ENCODE measurements at places on chromosomes 2 and 18.

GRCh38 chr2:189199797-189200196, 20.2 kb upstream of the COL5A2 start:
- DNase-seq, result no peak

DNA sequence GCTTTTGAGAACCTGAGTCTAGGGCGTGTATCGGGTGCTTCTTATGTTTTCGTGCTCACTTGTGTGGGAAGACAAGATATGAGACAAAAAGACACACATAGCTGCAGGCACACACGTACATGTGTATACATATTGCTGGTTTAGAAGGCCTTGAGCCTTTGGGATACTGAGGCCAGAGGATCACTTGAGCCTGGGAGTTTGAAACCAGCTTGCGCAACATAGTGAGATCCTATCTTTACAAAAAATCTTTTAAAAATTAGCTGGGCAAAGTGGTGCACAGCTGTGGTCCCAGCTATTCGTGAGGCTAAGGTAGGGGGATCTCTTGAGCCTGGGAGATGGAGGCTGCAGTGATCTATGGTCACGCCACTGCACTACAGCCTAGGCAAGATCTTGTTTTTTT, 18.8 kb upstream of the NEDD4L start:
- no peak for DNase-seq

DNA sequence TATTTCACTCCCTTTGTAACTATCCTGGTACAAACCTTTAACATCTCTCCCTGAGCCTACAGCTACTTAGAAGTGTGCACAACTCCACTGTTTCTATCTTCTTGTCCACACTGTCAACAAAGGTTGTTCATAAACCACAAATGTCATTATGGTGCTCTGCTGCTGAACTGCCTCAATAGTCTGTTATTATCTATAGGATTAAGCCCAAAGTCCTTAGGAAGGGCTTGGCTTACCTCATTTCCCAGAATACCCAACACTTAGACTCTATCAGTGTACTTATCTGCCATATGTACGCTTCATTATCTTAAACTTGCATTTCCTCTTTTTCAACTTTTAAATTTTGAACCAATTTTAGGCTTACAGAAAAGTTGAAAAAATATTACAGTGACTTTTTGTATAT, 94.2 kb downstream of the HNMT start:
- no peak for DNase-seq

- no peak for DNase-seq
These were observed 166.2 kb downstream of the TDRD15 start for GRCh38 chr2:21289989-21290388.

- DNase-seq, result no peak
These were observed 180.8 kb downstream of the FAM210A start for GRCh38 chr18:13545514-13545913.

DNA sequence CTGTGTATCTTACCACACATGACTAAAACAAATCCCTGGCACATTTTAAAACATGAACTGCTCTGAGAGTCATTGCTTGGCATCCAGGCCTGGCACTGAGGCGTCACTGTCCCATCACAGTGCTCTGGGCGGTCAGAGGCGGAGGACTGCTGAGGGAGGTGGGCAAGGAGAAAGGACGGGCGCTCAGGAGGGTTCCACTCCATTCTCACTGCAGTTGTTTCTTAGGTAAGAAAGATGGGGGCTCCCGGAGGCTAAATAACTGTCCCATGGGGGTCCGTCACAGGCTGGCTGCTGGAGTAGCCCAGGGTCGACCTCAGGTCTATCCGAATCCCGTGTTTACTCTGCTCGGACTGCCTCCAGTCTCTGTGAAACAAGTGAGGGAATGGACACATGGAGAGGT, 117.5 kb downstream of the FAM168B start:
- no peak for DNase-seq

DNA sequence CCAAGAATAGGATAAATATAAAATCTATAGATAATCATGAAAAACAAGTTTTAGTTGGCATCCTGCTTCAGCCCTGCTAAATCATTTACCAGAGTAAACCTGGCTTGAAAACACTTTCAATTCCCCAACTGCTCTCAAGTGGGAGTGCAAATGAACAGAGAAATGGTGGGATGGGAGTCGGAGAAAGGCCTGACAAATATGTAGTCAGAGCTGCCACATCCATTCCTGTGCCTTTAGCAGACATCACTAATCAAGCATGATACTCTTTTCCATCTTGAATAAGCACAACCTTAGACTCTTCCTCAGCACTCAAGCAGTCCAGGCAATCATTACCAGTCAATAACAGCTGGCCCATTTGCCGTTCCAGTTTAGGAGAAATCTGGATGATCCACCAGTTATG, 101.3 kb downstream of the ANKRD44 start:
- no peak for DNase-seq

- no peak for DNase-seq
These were observed 9.0 kb downstream of the ASB1 start for GRCh38 chr2:238435752-238436096.

GRCh38 chr18:68387246-68387645, 327.7 kb downstream of the TMX3 start:
- no peak for DNase-seq
